ENCODE measurements at places on chromosomes 3 and 15.
A peak's percentile ranks its signal among the peaks of the same experiment; 100 is the strongest.

DNA sequence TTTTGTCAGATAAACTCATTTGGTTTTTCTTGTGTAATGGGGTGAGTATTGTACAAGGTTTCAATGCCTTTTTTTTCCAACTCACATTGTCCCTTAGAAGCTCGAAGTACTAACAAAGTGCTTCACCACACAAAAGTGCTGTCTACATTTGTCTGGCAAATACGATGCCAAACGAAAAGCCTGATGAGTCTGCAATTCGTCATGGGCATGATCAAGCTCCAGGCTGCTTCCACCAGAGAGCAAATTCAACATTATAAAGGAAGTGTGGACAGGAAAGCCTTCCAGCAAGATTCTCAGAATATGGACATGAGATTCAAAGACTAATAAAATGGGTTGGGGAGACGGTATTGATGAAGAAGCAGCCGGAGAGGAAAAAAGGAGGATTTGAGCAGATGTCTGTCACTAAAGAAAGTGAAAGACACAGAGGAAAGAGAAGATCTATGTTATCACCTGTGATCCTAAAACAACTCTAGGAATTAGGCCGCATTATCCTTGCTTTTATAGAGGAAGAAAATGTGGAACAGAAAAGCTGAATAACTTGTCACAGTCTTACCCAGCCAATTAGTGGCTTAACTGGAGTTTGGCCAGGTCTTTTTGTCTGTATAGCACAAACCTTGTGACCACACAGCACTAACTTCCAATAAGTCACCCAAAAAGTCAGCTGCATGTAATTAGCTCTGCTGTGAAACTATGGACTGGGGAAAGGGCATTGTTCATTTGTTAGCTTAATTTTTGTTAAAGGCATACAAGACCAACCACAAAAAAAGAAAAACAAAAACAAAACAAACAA lies 494.8 kb downstream of the FHIT start:
- no peak for DNase-seq

DNA sequence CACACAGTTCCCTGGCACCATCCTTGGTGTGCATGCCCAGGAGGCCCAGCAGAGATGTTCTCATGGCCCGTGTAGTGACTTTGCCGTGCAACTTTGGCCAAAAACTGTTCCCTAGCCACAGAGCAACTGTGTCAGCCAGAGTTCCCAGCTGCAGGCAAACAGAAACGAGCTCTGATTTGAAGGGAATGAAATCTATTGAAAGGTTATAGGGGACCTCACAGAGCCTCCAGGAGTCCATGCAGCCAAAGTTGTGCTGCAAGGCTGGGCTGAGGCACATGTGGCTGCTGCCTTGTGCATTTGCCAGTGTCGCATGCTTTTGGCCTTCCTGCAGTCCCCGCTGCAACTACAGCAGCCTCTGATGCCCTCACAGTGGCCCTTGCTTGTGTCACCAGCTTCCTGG lies 70.5 kb downstream of the PLXNA1 start:
- DNase-seq: no peak

GRCh38 chr15:40590667-40591050 lies 3.4 kb upstream of the KNL1 start:
- peak; percentile 25 for DNase-seq

DNA sequence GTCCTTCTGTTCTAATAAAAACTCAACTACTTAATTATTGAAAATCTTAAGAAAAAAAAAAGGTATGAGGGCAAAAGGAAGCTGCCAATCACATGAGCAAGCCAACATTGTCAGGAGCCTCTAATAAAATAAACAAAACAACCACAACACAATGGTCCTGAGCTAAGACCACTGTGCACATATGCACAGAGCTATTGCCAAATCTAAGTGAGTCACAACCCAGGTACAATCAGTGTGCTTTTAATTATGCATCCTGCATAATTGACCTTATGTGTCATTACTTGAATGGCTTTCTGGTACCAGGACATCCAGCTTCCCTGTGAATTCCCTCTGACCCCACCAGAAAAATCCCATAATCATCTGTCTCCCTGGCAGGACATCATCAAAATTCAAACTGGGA lies 639.8 kb downstream of the MAGI1 start:
- DNase-seq: no peak

GRCh38 chr15:66761726-66762595 lies 59.9 kb downstream of the SMAD6 start:
- DNase-seq: no peak

DNA sequence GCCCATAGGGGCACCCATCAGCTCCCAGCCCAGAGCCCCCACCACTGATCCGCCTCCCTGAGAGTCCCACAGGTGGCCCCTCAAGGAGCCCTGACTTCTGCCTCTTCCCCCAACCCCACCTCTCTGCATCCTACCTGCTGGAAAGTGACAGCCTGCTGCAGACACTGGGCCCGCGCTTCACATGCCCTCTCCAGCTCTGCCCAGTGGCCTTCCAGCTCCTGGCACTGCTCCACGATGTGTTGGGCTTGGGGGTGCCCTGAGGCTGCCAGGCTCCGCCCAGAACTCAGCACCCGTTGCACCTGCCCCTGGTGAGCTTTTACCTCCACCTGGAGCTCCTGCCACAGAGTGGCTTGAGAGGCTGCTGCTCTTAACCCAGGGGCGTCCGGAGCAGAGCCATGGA lies 20.1 kb downstream of the SPTBN5 start:
- DNase-seq: no peak

DNA sequence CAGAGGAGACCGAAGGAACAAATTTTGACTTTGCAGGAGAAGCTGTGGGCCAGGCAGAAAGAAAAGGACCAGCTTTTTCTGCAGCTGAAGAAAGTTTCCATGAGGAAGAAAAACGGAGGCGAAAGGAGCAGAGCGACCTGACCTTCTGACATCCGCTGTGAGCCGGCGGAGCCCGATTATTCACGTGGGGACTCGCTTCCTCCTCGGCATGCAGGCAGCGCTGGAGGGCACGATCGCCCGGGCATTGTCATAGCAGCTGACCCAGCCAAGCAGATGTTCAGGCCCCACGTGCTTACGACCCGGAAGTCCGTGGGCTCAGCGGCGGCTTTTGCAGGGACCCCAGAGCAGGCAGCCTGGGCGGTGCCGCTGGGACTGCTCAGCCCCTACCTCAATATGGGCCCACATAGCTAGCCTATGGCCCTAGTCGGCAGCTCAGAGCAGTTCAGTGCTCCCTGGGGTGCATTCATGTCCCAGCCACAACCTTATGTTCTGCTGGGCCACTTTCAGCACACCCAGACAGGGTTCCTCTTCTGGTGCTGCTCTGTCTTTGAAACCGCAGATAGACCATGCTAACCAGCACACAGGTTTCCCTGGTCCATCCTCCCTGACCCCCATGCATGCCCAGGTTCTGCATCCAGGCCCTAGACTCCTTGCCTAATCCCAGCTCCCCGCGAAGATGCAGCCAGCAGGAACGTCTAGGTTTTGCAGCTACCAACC lies 10.5 kb upstream of the EIF4A2 start:
- peak; percentile 89 for DNase-seq

GRCh38 chr3:52246728-52247408 lies 1.3 kb downstream of the PPM1M start:
- peak; percentile 67 for DNase-seq

- DNase-seq: no peak
Observed at GRCh38 chr15:100022391-100022790, 289.2 kb upstream of the LYSMD4 start.

- DNase-seq: no peak
Observed at GRCh38 chr3:159791336-159791735, 197.3 kb upstream of the IL12A start.

GRCh38 chr15:60982249-60982910 lies 246.7 kb downstream of the RORA start:
- no peak for DNase-seq

DNA sequence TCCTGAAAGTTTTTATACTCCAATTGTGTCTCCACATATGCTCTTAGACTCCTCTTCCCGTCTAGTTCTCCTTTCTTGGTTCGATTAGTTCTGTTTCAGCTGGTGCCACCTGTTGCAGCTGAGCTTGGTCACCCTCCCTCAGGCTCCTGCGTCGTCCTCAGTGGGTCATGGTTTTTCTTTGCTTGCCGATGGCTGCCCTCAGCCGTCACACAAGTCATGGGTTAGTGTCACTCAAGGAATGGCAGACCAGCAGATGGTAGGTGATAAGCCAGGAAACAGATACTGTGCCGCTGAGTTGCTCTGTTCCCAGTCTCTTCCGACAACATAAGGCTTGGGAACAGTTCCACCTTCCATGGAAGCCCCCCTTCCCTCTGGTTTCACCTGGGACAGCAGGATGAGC lies 109.9 kb downstream of the IGF1R start:
- DNase-seq: no peak

DNA sequence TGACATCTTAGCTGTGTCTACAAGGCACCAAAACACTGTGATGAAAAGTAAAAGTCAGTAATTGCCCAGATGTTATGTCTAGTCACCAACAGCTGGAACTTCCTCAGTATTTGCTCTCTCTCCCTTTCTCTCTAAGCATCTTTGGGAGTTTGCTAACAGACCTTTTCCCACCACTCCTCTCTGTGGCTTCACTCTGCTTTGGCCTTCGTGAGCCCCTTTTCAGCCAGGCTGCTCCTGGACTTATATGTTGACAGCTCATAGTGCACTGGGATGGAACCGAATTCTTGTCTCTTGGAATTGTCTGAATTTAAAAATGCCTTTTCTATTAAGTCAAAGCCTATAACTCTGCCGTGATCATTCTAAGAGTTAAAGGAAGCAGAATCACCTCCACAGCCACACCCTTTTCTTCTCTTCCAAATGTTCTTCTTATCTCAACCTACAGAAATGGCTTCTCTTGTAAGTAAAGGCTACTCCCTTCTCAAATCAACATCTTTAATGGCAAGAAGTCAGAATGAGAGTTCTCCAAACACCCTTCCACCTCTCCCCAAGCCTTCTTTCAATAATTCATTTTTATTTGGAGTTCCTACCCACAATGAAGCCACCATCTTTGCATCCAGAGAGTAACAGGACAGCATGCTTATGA lies 17.2 kb upstream of the FOXP1 start:
- no peak for DNase-seq

GRCh38 chr3:71673486-71673885 lies 51.7 kb downstream of the EIF4E3 start:
- no peak for DNase-seq

DNA sequence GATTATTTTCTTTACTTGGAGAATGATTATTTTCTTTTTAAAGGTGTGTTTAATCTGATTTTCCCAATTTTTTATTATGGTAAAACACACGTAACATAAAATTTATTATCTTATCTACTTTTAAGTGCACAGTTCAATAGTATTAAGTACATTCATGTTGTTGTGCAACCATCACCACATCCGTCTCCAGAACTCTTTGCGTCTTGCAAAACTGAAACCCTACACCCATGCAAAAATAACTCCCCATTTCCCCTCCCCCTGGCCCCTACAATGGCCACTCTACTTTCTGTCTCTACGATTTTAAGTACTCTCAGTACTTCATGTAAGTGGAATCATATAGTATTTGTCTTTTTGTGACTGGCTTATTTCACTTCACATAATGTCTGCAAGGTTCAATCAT lies 230.7 kb downstream of the SATB1 start:
- DNase-seq: peak; percentile 6

GRCh38 chr3:128786434-128787020 lies 60.5 kb downstream of the RAB7A start:
- no peak for DNase-seq

DNA sequence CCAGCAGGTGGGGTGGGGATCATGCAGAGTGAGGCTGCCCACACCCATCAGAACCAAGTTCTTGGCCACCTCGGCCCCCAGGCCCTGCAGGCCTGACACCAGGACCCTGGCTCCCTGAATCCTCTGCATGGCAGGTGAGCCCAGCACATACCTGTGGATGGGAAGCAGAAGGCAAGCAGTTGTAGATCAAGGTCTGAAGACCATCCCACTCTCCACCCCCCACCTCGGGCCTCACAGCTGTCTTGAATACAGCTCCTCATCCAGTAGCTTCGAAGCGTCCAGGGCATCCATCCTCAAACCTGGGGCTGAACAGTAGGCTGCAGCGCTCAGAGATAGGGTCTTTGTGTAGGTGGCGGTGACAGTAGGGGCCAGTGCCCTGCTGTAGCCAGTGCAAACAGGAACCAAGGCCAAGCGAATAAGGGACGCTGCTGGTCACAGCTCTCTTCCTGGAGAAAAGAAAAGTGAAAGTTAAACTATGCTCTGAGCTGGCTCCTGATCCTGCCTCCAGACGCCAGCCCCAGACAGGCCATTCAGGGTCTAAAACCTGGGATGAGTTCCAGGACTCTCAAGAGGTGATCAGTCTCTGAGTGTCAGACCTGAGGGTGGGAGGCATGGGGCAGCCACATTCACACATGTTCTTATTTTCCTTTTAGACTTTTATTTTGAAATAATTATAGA lies at the start of gene UBA7:
Gene UBA7 (minus strand): TSS at position 457 of the 678 bp plus-strand sequence. CDS start 166 bp downstream, at position 291.
- peak; percentile 90 for DNase-seq

DNA sequence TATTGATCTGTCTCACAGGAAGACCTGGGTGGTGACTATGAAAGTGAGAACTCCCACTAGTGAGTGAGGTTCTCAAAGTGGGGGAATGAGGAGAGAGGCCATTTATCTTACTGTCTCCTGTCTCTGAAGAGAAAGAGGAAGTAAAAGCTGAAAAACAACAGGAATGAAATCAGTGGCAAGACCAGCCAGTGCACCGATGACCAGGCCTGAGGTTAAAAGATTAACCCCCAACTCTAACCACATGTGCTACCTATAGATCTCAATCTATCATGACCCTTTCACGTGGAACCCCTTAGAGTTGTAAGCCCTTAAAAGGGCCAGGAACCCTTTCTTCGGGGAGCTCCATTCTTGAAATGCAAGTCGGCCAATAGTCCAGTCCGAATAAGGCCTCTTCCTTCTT lies 239.3 kb upstream of the CNTN6 start:
- DNase-seq: no peak

DNA sequence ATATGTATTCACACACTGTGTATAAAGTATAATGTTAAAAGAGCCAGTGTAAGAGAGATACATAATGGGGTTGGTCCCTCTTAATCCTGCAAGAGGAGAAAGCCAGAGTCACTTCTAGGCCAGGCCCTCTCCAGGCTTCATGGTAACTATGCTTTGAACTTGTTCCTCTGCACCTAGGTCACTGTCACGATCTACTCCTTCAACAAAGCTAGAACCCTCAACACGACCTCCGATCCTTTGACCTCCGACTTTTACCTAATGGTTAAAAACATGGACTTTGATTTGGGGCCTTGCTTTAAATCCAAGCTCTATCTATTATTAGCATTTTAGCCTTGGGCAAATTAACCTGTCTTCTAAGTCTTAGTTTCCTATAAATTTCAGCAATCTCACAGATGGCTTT lies 153.9 kb upstream of the NR2E3 start:
- DNase-seq: no peak

- no peak for DNase-seq
Observed at GRCh38 chr15:89089316-89090230, 1.3 kb downstream of the ABHD2 start.

DNA sequence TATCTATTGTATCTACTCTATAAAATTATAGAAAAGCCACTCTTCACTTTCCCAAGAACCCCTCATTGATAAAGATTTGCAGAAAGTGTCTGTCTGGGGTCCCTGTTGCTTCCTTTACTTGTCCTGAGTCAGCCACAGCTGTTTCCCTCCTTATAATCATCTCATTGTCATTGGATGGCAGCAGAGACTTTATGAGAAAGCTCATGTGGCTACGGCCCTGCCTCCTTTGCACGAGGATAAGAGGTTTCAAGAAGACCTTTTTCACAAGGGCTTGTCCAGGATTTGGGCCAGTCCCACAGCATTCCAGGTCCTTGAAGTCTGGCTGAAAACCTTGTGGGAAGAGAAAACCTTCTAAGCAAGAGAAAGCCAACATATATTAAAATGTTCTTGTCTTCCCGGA lies 41.9 kb upstream of the THBS1 start:
- DNase-seq: no peak

Data from inflammatory macrophage treated with lipopolysaccharide for 4 hours (primary cell).